ENCODE measurements at places on chromosomes 11 and 22.

DNA sequence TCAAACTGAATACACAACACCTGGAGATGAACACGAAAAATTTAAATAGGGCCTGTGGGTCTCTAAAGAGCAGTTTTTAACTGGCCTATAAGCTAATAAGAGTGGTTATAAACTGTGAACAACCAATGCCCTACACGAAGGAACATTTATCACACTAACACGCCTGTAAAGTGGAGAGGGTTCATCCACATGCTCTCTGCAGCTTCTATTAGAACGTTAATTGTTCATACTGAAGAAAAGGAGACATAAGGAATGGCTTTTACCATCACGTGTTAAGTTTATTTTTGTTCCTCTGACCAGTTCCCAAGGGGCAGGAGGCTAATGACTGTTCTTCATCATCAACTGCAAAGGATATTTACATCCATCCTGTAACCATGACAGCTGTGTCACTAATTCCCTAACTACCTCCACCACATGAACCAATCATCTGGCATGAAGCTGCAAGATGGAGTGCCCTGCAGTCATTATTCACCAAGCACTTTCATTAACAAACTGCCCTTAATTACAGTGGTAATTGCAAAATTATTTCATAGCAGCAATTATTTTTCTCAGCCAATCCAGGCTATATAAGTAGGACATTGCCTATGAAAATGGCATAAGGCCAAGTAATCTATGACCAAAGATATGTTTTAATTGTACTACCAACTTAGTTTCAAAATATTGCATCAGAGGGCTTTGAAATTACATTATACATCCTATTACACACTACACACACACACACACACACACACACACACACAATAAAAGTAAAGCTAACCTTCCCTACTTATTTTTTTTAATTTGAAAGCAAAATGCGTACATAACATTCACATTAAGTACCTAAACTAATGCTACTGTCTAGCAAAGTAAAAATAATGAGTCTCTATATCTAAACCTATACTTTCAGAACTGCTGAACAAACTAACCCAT is 186.7 kb downstream of the CADM1 start:
- DNase-seq: no peak

DNA sequence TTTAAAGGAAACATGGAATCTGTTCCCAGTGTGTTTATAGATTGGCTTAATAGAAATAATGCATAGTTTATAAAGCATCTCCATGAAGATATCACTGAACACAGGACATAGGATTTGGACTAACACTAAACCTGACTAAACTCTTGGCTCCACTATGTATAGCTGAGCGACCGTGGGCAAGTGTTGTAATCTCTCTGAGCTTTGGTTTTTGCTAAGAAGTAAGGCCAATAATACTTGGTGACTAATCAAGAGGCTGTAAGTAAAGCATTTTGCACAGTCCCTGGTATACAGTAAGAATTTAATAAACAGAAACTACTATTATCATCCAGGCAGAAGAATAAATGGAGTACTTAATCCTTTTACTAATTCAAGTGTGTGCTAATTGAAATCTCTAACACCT is 125.5 kb upstream of the MTMR2 start:
- no peak for DNase-seq

DNA sequence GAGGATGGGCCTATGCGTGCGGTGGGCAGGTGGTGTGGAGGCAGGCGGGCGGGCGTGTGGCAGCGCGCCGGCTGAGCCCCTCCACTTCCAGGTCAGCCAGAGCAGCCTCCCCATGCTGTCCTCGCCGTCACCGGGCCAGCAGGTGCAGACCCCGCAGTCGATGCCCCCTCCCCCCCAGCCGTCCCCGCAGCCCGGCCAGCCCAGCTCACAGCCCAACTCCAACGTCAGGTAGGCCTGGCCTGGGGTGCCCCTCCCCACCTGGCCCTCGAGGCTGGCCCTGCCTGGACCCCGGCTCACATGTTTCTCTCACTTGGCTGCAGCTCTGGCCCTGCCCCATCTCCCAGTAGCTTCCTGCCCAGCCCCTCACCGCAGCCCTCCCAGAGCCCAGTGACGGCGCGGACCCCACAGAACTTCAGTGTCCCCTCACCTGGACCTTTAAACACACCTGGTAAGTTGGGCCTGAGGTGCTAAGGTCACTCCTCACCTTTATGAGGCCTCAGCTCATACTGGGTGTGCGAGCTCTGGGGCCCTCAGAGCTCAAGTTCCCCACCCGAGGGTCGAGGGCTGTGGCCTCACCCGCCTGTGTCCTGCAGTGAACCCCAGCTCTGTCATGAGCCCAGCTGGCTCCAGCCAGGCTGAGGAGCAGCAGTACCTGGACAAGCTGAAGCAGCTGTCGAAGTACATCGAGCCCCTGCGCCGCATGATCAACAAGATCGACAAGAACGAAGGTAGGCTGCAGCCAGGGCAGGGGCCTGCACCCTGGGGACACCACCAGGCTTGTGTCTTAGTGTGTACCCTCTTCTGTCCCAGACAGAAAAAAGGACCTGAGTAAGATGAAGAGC is 75.3 kb downstream of the MED15 start:
- no peak for DNase-seq

DNA sequence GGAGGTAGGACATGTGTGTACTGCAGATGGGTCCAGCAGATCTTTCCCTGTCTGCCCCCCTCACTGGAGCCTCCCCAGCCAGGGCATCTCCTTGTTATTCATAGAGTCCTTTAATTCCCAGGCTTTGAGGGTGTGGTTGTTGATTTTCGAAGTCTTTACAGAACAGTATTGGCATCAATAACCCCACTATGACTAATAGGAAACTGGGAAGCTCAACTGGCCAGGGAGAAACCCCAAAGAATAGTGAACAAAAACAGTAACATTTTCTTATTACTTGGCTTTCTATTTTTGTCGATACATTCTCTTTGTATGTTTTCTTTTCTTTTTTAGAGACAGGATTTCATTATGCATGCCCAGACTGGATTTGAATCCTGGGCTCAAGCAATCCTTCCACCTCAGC is 57.9 kb downstream of the NF2 start:
- no peak for DNase-seq

DNA sequence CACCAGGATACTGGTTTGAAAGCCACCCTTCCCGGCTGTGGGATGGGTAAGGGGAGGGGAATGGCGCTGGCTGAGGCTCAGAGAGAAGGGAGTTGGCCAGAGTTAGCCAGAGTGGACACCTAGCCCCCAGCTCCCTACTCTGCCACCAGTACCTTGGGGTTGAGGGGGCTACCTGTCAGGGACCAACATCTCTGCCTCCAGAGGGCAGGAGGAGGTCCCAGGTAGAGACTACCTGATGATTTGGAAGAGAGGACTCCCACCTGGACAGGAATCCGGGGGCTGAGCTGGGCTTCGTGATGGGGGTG is 3.7 kb downstream of the MYRF start:
- no peak for DNase-seq
